ENCODE measurements at places on chromosomes 3 and 15. TPM values are rescaled to one million over a fixed set of nuclear protein-coding genes. Genes with fewer than 3 reads are reported as not detected.

DNA sequence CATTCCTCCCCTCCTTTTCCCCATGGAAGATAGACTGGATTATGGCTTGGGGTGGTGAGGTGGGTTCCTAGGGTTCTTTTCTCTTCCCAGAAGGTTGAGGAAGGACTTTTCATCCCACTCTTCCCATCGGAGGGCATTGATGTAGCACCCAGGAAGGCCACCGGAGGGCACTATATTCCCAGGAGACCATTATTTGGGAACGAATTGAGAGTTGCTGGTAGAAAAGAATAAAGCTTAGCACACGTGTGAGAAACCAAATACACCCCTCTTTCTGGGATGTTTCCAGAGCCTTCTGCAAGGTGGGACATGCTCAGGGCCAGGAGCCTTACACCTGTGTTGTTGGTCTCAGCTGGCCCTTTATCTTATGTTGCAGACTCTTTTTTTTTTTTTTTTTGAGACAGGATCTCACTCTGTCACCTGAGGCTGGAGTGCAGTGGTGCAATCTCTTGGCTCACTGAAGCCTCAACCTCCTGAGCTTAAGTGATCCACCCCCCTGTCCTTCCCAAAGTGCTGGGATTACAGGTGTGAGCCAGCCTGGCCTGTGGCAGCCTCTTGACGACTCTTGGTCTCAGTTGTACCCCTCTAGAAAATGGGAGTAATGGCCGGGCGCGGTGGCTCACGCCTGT lies 6.3 kb upstream of the CDC25A start:
- peak; percentile 66 for DNase-seq
- H3K27ac ChIP-seq = no peak overlapping the region
- no peak overlapping the region for H3K4me3 ChIP-seq
- no peaks in the 10 kb centered on the region for H3K4me1 ChIP-seq

DNA sequence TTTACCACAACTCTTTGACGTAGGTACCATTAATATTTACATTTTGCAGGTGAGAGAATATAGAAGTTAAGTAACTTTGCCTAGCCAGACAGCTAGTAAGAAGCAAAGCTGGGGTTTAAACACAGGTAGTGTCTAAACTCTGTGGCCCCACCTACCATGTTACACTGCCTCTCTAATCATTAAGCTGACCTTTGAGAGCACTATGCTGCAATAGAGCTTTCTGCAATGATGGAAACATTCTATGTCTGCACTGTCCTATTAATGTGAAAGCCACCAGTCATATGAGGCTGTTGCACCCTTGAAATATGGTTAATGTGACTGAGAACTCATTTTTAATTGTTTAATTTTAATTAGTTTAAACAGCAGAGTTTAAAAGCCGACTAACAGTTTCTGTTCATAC lies 6.3 kb upstream of the RARB start:
- no peaks in the 10 kb centered on the region for H3K36me3 ChIP-seq
- peaks cover 4% of the 10 kb centered on the region for H3K4me1 ChIP-seq
- H3K27me3 ChIP-seq = no peaks in the 10 kb centered on the region
- H3K27ac ChIP-seq = no peak overlapping the region

DNA sequence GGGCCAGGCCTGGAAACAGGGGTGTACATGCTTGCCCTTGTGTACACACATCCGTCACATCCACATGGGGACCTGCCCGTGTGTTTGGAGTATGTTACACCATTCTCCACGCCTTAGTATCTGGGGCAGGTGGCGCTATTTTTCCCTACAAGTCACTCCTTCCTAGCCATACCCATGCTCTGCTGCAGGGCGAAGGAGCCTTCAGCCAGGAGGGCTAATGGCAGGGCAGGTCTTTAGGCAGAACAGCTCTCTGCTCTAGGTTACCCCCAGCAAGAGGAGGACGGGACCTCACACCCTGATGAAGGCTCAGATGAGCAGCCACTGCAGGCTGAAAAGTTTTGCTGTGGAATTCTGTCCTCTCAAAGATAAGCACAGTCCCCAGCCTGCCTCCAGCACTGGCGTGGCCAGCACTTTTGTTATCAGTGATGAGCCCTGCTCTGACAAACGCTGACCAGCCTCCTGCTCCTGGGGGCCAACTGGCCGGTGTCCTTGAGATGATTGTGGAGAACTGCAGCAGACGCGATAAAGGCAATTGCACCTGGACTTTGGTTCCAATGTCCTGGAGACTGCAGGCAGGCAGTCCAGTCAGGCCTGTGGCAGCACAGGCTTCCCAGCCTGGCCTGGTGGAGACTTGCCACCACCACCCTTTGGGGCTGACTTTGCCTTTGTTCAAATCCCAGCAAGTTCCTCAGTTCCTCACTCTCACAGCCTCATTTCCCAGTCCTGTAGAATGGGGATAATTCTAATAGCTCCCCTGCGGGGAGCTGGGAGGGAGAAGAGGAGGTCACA lies 19.8 kb upstream of the PIGZ start:
- H3K4me3 ChIP-seq = no peak overlapping the region
- no peaks in the 10 kb centered on the region for H3K36me3 ChIP-seq
- H3K27me3 ChIP-seq = no peaks in the 10 kb centered on the region
- H3K27ac ChIP-seq = no peak overlapping the region

DNA sequence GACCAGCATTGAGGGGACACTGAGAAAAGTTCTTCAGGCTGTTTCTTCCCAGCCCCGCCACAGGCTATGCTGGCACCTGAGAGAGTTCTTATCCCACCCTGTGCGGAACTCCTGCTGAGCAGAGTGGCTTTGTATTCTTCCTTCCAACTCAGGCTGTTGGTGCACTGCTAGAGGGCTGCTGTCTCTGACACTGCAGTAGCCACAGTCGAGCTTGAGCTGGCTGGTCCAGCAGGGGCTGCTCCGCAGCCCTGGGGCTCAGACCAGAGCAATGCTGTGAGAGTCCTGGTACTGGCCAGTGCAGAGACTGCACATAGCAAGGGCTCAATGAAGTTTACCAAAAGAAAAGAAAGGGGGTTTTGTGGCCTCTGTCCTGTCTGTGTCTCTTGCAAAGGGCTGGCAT lies 3.6 kb downstream of the GNAI2 start:
- peaks cover 25% of the 10 kb centered on the region for H3K4me1 ChIP-seq
- no peak for DNase-seq
- H3K36me3 ChIP-seq = no peaks in the 10 kb centered on the region

TEX55 gene
- not detected for total RNA-seq

DNA sequence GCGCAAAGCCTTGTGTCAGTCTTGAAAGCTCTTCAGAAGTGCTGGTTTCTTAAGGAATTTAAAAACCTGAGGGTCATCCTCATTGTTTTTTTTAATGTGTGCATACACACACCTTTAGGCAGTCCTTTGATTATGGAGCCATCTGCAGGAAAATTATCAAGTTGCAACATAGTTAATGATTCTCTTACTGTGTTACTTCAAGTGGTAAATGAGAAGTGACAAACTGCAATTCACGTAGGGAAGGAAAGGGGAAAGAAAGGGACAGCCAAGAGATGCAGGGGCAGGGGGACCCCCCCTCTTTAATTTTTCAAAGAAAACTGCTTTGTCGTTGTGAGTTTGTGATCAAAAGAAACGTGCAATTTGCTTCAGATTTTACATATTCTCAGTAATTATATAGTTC lies 162.4 kb upstream of the CGNL1 start:
- H3K36me3 ChIP-seq = no peaks in the 10 kb centered on the region
- no peak overlapping the region for H3K4me3 ChIP-seq
- no peak overlapping the region for H3K27ac ChIP-seq

DNA sequence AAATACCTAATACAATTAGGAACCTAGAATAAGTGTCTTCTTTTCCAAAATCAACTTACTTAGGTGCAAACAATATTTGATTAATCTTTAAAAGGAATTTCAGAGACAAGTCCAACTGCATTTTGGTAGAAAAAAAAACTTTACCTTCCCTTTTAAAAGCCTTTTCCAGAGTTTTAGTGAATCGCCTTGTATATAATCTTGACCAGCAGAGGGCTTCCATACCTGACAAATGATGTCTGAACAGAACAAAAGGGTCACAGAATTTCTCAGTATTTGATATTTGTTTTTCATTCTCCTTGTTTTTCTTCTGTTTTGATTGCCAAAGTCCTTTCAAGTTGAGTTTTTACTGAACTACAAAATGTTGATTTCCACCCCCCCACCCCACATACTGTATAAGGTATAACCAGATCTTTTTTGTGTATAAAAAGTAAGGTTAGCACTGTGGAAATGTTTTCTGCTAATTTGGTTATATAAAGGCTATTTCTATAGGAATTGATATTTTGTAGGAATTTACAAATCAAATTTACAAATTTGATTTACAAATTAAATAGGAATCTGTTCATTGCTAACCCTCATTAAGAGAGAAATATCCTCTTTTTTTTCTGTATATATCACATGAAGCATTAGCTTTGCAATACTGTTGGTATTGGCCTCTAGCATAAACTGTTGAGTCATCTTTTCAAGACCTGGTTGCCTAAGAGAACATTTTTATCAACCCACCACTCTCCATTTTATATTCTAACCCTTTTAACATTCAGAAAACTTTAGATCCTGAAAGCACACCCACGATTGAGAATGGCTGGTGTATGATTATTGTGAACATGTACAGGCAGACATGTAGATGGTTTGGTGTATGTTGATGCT lies 464.1 kb upstream of the RARB start:
- H3K27me3 ChIP-seq = no peaks in the 10 kb centered on the region
- no peaks in the 10 kb centered on the region for H3K4me1 ChIP-seq
- DNase-seq = no peak
- H3K4me3 ChIP-seq = no peak overlapping the region
- H3K36me3 ChIP-seq = no peaks in the 10 kb centered on the region

DNA sequence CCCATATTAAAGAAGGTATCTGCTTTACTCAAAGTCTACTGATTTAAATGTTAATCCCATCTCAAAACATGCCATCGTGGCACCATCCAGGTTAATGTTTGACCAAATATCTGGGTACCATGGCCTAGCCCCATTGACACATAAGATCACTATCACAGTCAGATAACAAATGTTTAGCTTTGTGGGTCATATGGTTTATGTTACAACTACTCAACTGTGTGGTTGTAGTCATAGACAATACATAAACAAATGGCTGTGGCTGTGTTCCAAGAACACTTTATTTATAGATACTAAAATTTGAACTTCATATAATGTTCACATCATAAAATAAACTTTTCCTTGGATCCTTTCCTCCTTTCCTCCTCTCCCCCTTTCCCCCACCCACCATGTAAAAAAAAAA lies 9.8 kb upstream of the SNRPN start:
- H3K27ac ChIP-seq = no peak overlapping the region
- H3K4me1 ChIP-seq = no peaks in the 10 kb centered on the region
- H3K36me3 ChIP-seq = no peaks in the 10 kb centered on the region
- peak; percentile 20 for DNase-seq
- no peak overlapping the region for H3K4me3 ChIP-seq

SIN3A gene
- total RNA-seq = 51.0 TPM

DNA sequence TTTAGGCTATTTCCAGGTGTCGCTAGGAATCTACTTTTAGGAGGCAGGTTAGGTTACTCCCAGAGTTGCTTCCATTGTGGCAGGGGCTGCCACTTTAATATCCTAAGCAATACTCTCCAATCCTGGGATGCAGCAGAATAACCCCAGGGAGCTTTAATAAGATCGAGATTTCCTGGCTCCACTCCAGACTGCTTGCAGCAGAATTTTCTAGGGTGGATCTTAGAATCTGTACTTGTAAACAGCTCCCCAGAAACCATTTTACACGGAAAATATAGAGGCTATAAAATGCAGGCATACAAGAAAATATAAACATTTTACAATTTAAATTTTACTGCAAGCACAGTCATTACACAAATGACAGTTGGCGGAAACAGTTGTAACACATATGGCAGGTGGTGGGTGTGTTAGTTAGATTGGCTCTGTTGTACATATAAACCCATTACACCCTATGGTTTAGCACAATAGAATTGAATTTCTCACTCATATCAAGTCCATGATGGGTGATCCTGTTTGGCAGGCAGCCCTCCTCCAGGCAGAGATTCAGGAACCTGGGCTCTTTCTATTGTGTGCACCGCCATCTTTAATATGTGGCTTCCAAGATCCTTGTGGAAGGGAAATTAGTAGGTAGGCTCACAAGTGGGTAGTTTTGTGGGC lies 35.0 kb upstream of the TNFAIP8L3 start:
- H3K4me3 ChIP-seq = no peak overlapping the region
- H3K36me3 ChIP-seq = no peaks in the 10 kb centered on the region
- no peak for DNase-seq

CSPG4 gene
- total RNA-seq = 14.3 TPM

SLC2A2 gene
- total RNA-seq = not detected

- H3K4me1 ChIP-seq = no peaks in the 10 kb centered on the region
- H3K27ac ChIP-seq = no peak overlapping the region
- no peaks in the 10 kb centered on the region for H3K27me3 ChIP-seq
- DNase-seq = no peak
- no peak overlapping the region for H3K4me3 ChIP-seq
These were observed 67.1 kb downstream of the OXSM start for GRCh38 chr3:25856902-25857518.

ISL2 gene
- total RNA-seq = 0.77 TPM

GHSR gene
- not detected for total RNA-seq

- no peak overlapping the region for H3K27ac ChIP-seq
- no peaks in the 10 kb centered on the region for H3K36me3 ChIP-seq
- no peak for DNase-seq
- H3K4me3 ChIP-seq = no peak overlapping the region
These were observed 43.3 kb downstream of the ZPLD1 start for GRCh38 chr3:102478160-102478559.

SCAANT1 gene
- total RNA-seq = not detected

DNA sequence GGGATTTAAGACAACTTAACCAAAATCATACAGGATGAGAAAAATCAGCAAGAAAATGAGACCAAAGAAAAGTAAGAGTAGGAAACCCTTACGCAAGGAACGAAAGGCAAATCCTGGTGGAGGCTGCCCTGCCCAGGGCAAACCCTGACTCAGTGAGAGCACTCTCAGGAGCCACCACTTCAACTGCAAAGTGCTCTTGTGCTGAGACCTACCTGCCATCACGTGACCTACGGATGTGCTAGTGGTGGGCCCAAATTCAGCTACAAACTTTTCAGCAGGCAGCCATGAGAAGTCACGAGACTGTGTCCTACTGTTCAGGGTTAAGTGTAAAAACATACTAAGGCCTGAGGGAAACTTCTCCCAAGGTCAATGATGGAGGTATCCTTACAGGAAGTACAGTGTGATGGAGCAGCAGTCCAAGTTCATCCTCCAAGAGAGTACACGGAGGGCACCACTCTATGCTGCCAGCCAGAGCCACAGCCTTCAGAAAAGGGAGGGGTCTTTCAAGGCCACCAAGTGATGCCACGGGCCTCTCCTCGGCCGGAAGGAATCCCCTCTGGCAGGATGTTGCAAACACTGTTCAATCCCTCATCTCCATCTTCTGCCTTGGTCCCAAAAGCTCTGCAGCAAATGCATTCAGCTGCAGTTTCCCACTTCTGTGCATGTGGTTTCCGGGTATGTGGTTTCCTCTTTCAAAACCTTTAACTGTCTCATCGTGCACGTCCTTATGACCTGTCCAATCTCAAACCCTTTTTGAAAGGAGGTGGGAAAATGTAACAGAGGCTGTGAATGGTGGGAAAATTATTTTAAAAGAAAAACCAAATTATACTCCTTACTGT lies 9.5 kb downstream of the CHSY1 start:
- H3K27me3 ChIP-seq = no peaks in the 10 kb centered on the region
- peaks cover 48% of the 10 kb centered on the region for H3K4me1 ChIP-seq
- H3K36me3 ChIP-seq = no peaks in the 10 kb centered on the region
- H3K27ac ChIP-seq = peak overlapping the region; percentile 64
- no peak for DNase-seq
- no peak overlapping the region for H3K4me3 ChIP-seq

CYP8B1 gene
- not detected for total RNA-seq

GRCh38 chr15:78564743-78565096 lies 600 bp upstream of the CHRNA5 start:
- no peak overlapping the region for H3K4me3 ChIP-seq
- no peak for DNase-seq
- no peaks in the 10 kb centered on the region for H3K4me1 ChIP-seq
- no peaks in the 10 kb centered on the region for H3K36me3 ChIP-seq
- no peaks in the 10 kb centered on the region for H3K27me3 ChIP-seq

Data from prostate gland (tissue), 2 donors.